ENCODE measurements at places on chromosomes 5 and 9. TPM values are rescaled to one million over a fixed set of nuclear protein-coding genes. Genes with fewer than 3 reads are reported as not detected.

Gene EMB
- total RNA-seq = not detected

- DNase-seq = no peak
These were observed 73.4 kb upstream of the CDH12 start for GRCh38 chr5:22926574-22926973.

- no peak for DNase-seq
These were observed 474.0 kb downstream of the CCDC171 start for GRCh38 chr9:16026886-16027285.

GRCh38 chr9:109088221-109088620, 31.5 kb downstream of the TMEM245 start:
- no peak for DNase-seq

Gene LAMC3
- 0.12 TPM for total RNA-seq

Gene RNF180
- 5.6 TPM for total RNA-seq

Gene SLIT3
- total RNA-seq = 0.02 TPM

DNA sequence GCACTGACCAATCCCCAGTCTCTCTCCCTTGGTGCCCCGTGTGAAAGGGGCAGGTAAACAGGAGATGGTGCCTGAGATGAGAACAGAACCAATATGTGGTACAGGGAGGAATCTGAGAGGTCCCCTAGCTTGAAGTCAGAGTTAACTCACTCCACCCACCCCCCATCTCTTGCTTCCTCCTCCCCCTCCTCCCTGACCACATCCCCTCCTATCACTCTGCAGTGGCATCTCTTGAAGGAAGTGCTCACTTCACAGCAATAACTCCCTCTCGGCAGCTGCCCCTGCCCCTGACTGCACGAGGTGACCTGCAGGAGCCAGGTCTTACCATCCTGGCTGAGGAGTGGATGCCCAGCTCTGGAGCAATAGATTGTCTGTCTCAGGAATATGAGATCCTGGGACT, 224.0 kb downstream of the GAS1 start:
- no peak for DNase-seq

Gene LCN15
- total RNA-seq = not detected

Gene AK8
- not detected for total RNA-seq

- no peak for DNase-seq
These were observed 684 bp upstream of the SLC6A19 start for GRCh38 chr5:1200495-1201326.

Gene GDF9
- not detected for total RNA-seq

- peak; percentile 19 for DNase-seq
These were observed 141.0 kb downstream of the CARTPT start for GRCh38 chr5:71860048-71860447.

Gene GMCL2
- not detected for total RNA-seq

- DNase-seq = peak; percentile 57
These were observed 47.4 kb upstream of the BARX1 start for GRCh38 chr9:94002316-94003140.

- no peak for DNase-seq
These were observed 141.8 kb downstream of the PRKACG start for GRCh38 chr9:68872026-68872501.

Gene DMGDH
- not detected for total RNA-seq

Gene SPINK1
- total RNA-seq = not detected

Gene DAB2
- 245 TPM for total RNA-seq

GRCh38 chr9:33234511-33235467, 5.2 kb upstream of the SPINK4 start:
- DNase-seq = no peak

DNA sequence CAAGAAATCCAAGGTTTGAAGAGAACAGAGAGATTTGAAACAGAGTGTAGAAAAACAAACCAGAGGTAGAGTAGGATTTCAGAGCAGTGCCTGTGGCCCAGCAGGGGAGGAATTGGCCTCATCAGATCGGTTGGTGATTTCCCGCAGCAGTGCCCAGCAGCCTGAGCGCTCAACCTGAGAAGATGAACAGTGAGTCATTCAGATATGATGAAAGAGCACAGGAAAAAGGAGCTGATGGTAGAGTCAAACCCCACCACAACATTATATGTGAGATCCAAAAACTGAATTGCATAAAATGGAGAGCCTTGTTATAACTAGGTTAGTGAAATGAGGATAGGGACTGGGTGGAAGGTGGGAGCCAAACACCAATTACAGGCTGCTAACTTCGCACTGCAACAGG, 248.9 kb downstream of the PIK3R1 start:
- no peak for DNase-seq

DNA sequence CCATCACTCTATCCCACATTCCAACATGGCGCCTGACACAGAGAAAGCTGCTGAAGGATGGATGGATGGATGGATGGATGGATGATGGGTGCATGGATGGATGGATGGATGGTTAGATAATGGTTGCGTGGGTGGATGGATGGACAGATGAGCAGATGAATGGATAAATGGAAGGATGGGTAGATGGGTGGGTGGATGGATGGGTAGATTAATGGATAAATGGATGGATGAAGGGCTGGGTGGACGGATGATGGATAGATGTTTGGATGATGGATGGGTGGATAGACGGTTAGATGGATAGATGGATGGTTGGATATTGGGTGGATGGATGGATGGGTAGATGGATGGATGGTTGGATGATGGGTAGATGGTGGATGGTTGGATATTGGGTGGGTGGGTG, 4.5 kb downstream of the LCN12 start:
- DNase-seq = no peak

GRCh38 chr9:134814598-134815215, 65.9 kb upstream of the FCN2 start:
- DNase-seq = no peak

GRCh38 chr9:137556069-137556838, 4.6 kb downstream of the MRPL41 start:
- DNase-seq = no peak

Gene CFAP90
- total RNA-seq = not detected

Gene ASS1
- 2.0 TPM for total RNA-seq

Gene PCDHA4
- 0.14 TPM for total RNA-seq

Gene NOXA1
- 0.91 TPM for total RNA-seq

DNA sequence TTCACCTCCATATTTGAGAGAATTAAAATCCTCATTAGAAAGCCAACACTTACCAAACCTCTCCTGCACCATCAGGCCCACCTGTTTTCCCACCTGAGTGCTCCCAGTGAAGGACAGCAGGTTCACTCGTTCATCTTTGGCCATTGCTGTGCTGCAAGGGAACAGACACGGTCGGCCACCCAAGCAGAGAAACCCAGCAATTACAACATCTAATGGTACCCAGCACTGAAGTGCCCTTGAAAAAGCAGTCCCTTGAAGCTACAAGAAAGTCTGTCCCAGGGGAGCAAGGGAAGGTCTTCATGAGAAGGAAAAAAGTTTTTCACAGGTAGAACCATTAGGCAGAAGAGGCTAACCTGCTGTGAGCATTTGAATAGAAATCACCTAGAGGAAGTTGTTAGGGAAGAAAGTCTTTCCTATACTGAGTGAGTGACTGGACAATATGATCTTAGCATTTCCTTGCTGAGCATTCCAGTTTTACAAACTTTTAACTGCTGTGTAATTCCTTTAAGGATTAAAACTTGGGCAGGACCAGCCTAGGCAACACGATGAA, 26.7 kb downstream of the ALDH7A1 start:
- DNase-seq = no peak

DNA sequence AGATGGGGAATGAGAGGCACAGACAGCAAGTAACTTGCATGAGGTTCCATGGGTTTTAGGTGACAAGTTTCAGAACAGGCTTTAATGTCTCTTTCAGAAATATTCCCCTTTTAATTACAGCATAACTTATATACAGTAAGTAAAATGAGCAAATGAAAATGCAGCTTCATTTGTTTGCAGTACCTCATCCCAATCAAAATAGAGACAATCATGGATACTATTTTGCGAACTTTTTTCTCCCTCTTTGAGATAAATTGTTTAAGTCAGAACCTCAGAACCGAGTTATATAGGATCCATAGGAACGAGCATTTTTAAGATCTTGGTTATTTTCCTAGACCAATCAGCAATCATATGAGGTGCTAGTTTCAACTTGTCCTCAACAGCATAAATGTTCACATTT, 3.5 kb downstream of the LCP2 start:
- no peak for DNase-seq

DNA sequence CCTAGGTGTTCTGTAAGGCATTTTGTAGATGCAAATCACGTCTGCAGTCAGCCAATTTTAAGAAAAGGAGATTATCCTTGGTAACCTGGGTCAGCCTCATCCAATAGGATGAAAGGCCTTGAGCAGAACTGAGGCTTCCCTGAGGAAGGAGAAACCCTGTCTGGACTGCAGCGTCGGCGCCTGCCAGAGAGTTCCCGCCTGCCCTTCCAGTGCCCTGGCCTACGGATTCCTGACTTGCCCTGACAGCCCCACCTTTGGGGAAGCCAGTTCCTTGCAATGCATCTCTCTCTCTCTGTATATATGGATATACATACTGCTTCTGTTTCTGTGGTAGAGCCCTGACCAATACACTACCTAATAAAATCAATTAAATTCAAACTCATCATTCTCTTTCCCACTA, 66.2 kb upstream of the RUFY1 start:
- DNase-seq = no peak

Gene ASPN
- total RNA-seq = not detected

Gene NDST1
- total RNA-seq = 102 TPM

DNA sequence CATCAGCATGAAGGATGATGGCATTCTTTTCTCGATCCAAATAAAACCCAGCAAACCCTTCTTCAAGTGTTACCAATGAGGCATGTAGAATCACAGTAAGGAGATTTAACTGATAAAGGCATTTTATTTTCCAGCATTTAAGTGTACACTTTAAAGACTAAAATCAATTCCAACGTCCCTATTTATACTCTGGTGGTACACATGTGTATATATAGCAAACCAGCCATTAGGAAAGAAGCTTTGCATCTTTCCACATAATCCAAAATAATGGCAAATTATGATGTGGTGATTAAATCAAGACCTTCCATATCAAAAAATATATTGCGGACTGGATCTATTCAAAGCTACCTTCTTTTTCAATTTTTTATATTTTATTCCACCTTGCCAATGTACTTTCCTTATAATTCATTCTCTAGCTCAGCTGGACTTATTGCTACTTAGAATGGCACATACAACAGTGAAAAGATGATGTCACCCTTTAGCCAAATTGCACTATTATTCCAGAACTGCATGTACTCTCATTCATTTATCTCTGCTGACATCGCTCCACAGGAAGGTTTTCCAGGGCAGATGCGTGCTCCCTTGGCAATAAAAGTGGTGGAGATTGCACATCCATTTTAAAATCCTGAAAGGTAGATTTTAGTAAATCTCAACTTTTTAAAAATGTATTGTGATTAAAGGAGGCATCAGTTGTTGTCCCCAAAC, 63.3 kb upstream of the SLC30A5 start:
- DNase-seq = no peak

DNA sequence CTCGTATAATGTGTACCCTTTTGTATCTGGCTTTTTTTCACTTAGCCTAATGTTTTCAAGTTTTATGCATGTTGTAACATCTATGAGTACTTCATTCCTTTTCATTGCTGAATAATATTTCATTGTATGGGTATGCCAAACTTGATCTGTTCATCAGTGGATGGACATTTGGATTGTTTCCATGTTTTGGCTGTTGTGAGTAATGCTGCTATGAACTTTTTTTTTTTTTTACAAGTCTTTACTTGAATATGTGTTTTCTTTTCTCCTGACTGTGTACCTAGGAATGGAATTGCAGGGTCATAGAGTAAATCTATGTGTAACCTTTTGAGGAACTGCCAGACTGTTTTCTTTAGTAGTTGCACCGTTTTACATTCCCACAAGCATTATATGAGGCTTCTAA, 52.4 kb downstream of the MTREX start:
- DNase-seq = no peak

Gene PCDHB4
- 0.21 TPM for total RNA-seq

Gene PCDHB8
- 0.53 TPM for total RNA-seq

Gene THOC3
- 35.0 TPM for total RNA-seq
